ENCODE measurements at places on chromosomes 2 and 18.

DNA sequence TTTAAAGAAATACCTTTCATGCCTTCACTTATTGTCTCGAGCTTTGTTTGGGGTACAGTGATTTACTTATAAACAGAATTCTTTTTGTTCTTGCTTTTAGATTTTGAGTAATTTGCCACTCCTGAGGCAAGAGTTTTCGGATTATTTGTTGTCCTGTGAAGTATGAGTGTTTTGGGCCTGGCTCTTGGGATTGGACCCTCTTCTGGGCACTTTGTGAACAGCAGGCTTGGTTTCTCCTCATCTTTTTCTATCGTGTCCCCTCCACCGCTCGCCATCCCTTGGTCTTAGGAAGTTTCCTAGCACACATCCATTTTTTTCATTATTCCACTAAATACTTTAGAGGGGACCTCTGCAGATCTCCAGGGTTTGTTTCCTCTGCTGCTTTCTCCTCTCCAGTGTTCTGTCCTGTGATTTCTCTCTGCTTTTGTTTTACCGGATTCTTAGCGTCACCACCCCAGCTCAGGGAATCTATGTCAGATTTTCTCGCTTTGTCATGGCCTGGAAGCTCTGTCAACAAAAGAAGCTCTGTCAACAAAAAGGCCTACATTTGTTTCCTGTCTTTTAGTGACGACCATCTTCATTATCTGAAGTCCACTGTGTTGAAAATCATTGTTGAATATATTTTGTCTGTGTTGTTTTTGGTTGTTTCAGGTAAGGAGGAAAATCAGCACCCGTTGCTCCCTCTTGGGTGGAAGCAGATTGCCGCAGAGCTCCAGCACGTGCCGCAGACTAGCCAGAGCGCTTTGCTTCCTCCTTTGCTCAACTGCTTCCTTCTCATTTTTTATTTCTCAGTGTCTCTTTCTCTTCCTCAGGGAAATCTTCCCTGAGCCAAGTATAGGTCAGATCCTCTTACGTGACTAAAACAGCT lies 27.8 kb downstream of the ANKRD62 start:
- DNase-seq = peak; percentile 21

DNA sequence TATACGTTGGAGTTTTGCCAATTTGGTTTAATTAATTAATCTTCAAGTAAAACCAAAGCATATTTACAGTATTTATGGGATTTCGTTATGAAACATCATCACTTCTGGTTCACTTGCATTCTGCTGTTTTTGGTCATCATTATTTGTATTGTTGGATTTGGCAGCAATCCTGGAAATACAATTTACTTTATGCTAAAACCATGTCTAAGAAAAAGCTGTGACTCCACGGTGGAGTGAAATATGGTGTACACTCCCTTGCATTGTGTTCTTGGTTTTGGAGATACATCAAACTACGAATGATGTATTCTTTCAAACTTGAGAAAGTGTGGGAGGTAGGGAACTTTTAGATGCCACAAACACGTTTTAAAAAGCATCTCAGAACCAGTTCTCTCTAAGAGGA lies 106.4 kb downstream of the CTAGE1 start:
- DNase-seq = no peak

- no peak for DNase-seq
These were observed 86.1 kb upstream of the ZCCHC2 start for GRCh38 chr18:62436636-62437234.

GRCh38 chr2:237424544-237424943 lies 10.6 kb upstream of the COL6A3 start:
- DNase-seq = no peak

DNA sequence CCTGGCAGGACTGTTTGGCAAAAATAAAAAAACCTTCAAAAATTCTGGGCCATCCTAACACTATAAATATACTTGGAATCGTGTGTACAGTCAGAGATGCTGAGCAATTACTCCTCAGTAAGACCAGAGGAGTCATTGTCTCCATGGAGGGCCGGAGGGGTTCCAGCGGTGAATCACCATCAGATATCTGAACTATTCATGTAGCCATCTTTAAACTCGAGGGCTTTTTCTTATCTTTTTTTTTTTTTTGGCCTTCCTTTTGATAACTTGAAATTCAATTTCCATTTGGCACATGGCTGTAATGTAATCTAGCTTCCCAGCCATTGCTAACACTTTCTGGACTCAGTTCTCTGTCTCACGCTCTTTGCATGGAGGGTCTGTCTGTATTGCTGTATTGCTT lies 7.4 kb upstream of the FHL2 start:
- no peak for DNase-seq

GRCh38 chr2:230412846-230413245 lies 3.2 kb upstream of the SP100 start:
- DNase-seq = no peak

- no peak for DNase-seq
These were observed 690.8 kb upstream of the CELF4 start for GRCh38 chr18:38256366-38256765.

DNA sequence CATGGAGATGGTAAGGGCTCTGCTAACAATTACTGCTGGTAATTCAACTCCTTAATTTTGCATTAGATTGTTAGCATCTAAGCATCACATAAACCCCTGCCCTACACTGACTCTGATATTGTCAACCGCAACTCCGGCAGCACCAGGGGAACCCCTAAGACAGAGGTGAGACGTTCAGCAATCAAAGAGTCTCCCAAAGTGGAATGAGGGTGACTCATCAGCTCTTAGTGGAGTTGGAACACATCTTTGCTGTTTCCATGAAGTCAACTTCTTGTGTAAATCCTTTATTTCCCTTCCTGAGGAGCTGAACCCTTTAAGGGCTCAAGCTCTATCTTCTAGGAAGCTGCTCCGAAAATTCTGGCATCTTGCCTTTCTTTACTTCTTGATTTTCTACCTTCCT lies 52.1 kb downstream of the ABCG8 start:
- no peak for DNase-seq

DNA sequence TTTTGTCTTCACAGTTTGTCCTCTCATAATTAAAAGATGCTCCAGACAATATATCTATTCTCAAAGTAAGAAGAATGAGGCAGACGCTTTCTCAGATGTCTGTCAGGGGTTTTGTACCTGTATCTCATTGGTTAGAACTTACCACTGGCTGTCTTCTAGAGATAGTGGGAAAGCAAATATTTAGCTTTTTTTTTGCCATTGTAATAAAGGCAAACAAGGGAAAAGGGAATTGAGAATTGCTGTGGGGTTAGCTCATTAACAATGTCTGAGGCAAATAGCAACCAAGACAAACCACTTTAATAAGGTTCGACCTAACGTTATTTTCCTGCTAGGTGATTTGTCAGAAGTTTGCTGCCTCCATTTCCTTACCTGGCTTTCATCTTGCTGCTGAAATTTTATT lies 30.0 kb downstream of the ZNF638 start:
- no peak for DNase-seq

GRCh38 chr2:27485496-27485895 lies 4.0 kb downstream of the IFT172 start:
- no peak for DNase-seq

- DNase-seq = no peak
These were observed 516.7 kb downstream of the ERBB4 start for GRCh38 chr2:212021947-212022346.

DNA sequence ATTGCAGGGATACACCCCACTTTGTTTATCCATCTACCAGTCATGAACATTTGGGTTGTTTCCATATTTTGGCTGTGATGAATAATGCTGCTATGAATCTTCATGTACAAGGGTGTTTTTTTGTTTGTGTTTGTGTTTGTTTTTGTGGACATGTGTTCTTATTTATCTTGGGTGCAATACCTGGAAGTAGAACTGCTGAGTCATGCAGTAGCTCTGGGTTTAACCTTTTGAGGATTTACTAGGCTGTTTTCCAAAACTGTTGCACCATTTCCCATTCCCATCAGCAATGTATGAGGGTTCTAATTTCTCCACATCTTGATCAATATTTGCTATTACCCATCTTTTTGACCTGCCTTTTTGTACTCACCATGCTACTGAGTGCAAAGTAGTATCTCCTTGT lies 140.0 kb upstream of the CYP1B1 start:
- peak; percentile 16 for DNase-seq

- no peak for DNase-seq
These were observed 51.7 kb upstream of the OTX1 start for GRCh38 chr2:62998949-62999348.

GRCh38 chr2:55302241-55302640 lies 33.2 kb upstream of the MTIF2 start:
- DNase-seq = no peak

DNA sequence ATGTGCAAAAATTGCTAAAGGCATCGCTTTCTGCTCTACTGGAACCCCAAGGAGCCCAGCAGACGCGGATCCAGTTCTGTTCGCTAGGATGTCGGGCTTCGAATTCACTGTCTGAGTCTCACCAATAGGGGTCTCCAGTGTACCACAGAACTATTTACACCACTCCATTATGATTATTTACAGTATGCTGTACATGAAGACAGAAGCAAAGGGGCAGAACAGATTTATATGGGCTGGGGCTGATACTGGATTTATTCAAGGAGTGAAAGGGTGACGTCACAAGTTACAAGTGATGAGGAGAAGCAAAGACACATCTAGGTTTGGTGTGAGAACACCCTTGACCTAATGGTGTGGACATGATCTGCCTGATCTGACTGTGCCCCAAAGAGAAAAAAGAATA lies 185.3 kb upstream of the ATP5MC3 start:
- peak; percentile 79 for DNase-seq

DNA sequence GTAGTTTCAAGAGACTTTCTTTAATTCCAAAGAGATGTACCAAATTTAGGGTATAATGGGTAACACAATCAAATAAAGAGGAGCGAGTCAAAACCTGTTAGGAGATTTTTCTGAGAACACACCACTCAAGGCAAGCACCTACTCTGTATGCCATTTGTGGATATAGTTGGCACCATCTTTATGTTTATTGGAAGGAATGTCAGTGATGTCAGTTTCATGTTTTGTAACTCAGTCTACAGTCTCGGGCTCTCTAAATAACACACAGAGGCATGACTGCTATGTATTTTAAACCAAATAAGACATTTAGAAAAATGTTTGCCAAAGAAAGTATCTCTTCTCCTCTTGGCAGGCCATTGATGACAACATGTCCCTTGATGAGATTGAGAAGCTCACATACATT lies 59.7 kb downstream of the CPS1 start:
- no peak for DNase-seq

GRCh38 chr2:158056875-158057274 lies 44.8 kb upstream of the UPP2 start:
- DNase-seq = no peak

GRCh38 chr2:240462707-240463273 lies 27.3 kb downstream of the GPC1 start:
- no peak for DNase-seq

DNA sequence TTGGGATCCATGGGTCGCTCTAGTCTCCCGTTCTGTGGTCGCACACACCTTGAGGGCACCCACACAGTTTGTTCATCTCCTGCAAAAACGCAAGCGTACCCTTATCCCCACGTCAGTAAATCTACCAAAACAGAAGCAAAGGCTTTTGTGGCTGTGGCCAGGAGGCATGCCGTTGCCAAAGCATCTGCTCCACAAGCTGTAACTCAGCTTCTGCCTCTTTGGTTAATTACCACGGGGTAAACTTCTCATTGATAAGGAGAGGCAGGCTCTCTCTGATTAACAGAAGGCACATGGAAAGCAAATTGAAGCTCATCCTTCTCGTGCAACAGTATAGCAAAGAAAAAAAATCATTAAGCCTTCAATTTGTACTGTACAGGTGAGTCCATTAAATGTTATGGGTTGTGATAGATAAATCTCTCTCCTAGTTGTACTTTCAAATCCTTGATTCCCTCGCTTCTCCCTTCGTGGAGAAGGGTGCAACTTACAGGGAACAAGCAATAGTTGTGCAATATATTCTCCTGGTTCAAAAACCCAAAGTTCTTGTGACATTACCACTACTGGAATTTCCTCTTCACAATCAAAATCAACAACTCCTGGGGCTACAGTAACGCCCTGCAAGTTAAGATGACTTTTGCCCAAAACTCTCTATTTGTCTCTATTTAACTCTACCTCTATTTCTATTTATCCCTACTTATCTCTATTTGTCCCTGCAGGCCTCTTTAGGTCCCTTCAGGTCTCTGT lies 10.3 kb downstream of the PECR start:
- DNase-seq = no peak

- no peak for DNase-seq
These were observed 336.5 kb downstream of the TNS1 start for GRCh38 chr2:217666338-217666737.

DNA sequence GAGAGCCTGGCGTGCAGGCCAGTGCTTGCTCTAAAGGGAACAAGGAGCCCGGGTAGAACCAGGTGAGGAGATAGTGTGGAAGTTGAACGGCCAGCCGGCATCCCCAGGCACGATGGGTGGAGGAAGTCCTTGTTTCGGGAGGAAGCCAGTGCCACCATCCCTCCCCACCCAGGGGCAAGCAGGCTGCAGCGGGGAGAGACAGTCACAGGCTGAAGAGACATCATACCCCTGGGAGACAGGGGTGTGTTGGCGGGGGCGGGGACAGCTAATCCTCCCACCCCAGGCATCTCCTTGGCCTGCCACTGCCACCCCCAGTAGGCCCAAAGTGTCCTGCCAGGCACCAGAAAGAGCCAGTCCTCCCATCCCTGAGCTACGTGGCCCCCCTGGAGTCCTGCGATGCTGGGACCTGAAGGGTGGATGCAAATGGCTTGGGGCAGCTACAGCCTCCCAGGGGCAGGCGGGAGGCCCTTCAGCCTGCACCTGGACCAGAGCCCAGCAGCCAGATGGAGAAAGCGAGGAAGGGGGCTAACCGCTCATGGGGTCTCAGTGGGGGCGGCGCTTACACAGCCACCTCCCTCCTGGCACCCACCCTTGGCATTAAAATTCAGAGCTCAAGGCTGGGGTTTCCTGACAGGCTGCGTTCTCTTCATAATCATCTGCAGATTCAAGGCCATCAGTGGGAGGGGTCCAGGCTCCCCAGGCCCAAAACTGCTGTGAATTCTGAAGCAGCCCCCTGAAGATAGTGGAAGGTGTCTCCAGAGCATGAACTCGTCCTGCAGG lies 14.8 kb upstream of the GPR55 start:
- DNase-seq = no peak

DNA sequence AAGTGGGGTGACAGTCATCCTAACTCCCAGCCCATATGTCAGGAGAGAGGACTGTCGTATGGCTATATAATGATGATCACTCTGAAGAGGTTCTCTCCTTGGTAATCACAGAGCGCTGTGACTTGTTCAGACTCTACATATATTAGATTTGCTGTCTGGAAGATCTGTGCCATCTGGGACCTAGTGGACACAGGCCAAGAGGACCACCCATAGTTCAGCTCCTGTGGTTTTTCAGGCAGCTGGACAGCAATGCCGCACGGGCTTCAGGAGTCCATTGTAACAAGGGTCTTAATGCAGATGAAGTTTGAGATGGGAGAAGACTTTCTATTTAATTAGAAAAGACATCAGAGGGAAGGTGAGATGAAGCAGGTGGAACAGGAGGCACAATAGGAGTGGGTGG lies 40.1 kb upstream of the EPHA4 start:
- DNase-seq = peak; percentile 24

DNA sequence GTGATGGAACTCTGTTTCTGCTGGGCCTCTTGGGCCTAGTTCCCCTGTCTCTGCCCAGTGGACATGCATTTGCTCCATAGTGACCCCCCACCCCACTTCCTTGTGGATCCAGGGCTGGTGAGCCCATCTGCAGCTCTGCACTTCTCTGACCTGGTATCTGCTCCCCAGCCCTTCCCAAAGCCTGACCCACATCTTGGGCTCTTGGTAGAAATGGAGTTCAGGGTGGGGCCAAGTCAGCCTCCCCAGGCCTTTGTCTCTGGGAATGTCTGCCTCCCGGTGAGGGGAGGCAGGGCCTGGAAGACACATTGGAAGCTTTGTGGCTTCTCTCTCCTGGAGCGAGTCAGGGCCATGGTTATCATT lies 6.3 kb upstream of the TRAF3IP1 start:
- no peak for DNase-seq

- no peak for DNase-seq
These were observed 277.1 kb downstream of the TCF4 start for GRCh38 chr18:55310863-55311262.
